ENCODE measurements at places on chromosomes 7 and 10. TPM values are rescaled to one million over a fixed set of nuclear protein-coding genes. Genes with fewer than 3 reads are reported as not detected.

SAMD9 gene
- 5.6 TPM for total RNA-seq

DNA sequence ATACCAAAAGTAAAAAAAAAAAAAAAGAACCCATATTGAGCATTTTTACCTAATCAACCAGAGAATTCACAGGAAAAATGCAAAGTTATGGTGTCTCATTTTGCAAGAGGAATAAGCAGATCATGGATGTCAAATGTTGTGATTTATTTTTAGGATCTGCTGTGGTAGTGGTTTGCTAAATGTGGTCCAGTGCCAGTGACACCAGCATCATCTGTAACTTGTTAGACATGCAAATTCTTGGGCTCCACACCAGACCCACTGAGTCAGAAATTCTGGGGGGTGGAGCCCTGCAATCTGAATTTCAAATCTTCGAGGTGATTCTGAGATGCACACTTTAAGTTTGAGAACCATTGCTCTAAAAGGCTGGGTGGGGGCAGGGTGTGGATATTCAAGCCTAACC, 30.1 kb upstream of the ZEB1 start:
- DNase-seq = no peak

TRPV5 gene
- total RNA-seq = not detected

DNA sequence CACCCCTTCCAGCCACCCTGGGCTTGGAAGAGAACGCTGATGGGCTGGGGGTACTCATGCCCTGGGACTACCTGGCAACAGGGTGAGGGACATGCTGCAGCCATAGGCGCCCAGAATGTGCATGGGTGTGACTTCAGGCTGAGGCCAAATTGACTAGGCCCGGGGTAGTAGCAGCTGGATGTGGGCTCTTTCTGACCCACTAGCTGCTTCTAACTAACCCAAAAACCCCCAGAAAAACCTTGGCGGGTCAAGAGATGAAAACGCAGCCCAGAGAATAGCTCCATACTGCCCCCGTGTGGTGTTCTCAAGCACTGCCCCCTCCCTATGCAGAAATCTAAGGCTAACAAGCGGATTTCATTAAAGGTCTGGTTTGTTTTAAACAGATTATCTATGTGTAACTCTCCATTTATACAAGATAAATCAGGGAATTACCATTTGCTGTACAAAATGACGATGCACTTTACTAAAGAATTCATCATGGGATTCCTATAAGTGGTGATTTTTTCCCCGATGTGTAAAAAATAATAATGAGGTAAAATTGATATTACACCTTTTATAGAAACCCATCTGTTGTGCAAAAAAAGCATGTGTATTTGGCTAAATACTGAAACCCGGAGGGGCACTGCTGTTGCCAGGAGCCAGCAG, 4.2 kb downstream of the SMARCD3 start:
- no peak for DNase-seq

DNA sequence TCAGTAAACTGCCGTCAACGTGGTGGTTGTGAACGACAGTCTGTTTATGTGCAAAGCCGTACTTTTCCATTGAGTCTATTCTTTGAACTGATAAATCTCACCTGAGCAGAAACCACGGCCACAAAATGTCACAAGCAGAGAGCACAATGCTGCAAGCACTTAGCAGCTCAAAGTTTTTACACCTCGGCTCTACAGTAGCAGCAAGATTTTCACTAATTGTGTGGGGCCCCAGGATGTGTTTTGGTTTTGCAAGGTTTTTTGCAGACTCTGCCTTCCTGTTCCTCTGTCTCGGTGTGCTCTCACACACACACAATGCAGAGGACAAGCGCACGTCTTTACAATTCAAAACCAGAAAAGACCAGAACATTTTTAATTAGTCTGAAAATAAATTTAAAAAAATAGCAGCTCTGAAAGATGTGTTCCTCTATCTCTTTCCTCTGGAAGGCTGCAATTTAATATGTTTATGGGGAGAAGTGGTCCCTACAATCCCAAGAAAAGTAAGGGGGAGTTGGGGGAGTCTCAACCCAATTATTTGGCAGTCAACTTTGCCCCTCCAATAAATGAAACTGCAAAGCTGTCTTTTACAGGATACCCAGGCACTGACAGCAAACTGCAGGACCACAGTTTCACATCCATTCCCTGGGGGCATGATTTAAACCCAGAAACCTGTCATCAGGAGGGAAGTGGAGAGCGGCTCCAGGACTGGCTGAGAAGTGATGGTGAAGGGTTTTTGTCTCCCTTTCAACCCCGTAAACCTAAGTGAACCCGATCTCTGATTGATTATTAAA, 73.8 kb upstream of the SFMBT2 start:
- DNase-seq = no peak

DNA sequence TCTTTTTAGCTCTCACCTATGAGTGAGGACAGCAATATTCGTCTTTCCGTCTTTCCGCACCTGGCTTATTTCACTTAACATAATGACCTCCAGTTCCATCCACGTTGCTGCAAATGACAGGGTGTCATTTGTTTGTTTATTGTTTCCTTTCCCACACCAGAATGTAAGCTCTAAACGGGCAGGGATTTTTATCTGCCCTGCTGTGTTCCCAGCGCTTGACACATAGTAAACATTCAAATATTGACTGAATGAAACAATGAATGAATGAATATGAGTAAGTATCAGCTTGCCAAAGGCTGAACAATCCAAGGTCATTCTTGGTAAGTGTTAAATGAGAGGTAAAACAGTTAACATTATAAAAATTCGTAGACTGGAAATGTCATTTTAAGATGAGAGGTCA, 12.8 kb downstream of the SH3PXD2A start:
- no peak for DNase-seq

DNA sequence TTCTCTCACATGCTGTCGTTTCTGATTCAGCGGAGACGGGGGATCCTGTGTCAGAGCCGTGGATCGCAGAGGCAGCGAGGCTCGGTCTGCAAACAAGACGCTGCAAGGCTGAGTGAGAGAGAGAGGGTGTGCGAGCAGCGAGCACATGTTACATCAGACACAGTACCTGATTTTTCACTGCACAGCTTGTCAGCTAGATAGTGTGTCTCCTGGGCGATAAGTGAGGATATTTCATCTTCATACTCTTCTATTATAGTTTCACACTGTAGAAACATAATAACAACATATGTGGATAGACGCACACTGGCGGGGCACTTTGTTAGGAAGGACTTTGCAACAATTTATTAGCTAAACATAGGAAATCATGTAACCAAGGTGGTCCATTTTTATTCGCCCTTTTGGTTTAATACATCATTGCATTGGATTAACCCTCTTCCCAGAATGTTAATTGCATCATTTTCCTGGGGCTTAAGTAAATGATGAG, 39.5 kb downstream of the CNPY1 start:
- no peak for DNase-seq

FXYD4 gene
- total RNA-seq = not detected

AS3MT gene
- total RNA-seq = 1.4 TPM

- DNase-seq = no peak
Measured at GRCh38 chr7:33062023-33062781, at the start of gene NT5C3A. Gene NT5C3A (minus strand): TSS chr7:33062776. CDS start chr7:33062705, 71 bp downstream.
